Transverse colon (tissue), 4 donors: ENCODE measurements at places on chromosomes 2 and 18. TPM values are rescaled to one million over a fixed set of nuclear protein-coding genes. Genes with fewer than 3 reads are reported as not detected.

GRCh38 chr2:71454221-71455010 is 1.1 kb downstream of the DYSF start:
- no peaks in the 10 kb centered on the region for H3K36me3 ChIP-seq
- peaks cover 36% of the 10 kb centered on the region for H3K27me3 ChIP-seq
- H3K27ac ChIP-seq: peak overlapping the region; percentile 61
- H3K4me1 ChIP-seq: peaks cover 8% of the 10 kb centered on the region

DNA sequence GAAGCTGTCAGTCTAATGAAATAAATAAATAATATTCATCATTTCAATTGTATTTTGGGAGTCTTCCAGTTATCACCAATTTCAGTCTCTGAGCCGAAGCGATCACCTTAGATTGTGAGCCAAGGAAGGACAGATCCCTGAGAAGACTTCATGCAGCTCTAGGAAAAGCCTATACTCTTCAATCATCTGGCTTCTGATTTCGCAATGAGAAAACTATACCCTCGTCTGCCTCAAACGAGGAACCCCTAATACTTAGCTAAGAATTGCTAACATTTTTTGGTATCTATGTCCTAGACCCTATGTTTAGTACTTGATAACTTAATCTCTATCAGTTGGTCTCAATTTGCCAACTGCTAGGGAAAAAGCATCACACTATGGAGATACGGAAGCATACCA is 4.5 kb upstream of the TTC27 start:
- DNase-seq: no peak
- no peak overlapping the region for H3K27ac ChIP-seq

- DNase-seq: peak; percentile 68
- no peaks in the 10 kb centered on the region for H3K36me3 ChIP-seq
- no peaks in the 10 kb centered on the region for H3K27me3 ChIP-seq
- H3K27ac ChIP-seq: peak overlapping the region; percentile 63
Observed at GRCh38 chr18:23259701-23260681, 124.7 kb downstream of the CABLES1 start.

DNA sequence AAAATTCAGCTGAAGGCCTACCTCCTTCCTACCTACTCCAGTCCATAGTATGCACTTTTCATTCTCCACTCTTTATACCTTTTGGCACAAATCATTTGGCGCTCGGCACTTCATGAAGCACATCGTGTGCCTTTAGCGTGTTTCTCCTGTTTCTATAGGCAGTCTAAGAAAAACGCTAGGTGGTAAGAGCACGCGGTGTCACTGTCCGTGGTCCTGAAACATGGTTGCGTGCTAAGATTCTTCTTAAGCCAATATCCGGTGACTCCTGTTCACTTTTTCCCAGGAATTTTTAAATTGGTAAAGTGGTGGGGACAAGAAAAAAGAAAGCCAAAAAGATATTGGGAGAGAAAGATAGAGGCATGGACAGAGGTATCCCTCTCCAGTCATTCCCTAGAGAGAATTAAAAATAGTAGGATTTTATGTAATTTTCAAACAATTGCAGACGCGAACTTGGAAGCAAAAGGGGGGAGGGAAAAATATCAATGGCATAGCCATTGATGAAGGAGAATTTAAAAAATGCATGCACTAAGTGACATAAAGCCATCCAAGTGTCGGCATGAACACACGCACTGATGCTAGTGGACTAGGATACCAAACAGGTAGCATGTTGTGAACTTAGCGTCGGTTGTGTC is 1.4 kb upstream of the CTNNA2 start:
- no peak overlapping the region for H3K27ac ChIP-seq
- peaks cover 5% of the 10 kb centered on the region for H3K4me1 ChIP-seq
- DNase-seq: peak; percentile 35
- H3K4me3 ChIP-seq: no peak overlapping the region

DNA sequence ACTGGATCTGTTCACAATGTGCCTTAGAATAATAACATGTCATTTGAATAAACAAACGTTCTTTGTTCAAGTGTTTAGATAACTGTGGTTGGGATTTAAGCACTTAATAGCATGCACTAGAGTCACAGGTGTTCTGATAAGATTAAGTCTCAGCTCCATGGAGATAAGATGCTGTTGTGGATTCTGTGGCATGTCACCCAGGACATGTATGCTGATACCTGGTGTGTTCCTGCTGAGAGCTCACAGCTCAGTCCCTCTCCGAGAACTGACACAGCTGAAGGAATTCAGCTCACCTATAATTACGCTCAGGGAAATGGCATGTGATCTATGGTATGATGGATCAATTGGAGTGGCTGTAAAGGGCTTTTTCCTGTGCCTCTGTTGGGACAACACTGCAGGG is 75.4 kb upstream of the ST6GAL2 start:
- no peaks in the 10 kb centered on the region for H3K4me1 ChIP-seq
- H3K4me3 ChIP-seq: no peak overlapping the region
- no peaks in the 10 kb centered on the region for H3K36me3 ChIP-seq
- H3K27me3 ChIP-seq: no peaks in the 10 kb centered on the region
- no peak overlapping the region for H3K27ac ChIP-seq

The TUBA3E gene
- not detected for total RNA-seq
